Activated T-cell treated with anti-CD3 and anti-CD28 coated beads, Interleukin-2, amount 50 U/mL, for 24 hours (primary cell): ENCODE measurements at places on chromosomes 16 and 17.

DNA sequence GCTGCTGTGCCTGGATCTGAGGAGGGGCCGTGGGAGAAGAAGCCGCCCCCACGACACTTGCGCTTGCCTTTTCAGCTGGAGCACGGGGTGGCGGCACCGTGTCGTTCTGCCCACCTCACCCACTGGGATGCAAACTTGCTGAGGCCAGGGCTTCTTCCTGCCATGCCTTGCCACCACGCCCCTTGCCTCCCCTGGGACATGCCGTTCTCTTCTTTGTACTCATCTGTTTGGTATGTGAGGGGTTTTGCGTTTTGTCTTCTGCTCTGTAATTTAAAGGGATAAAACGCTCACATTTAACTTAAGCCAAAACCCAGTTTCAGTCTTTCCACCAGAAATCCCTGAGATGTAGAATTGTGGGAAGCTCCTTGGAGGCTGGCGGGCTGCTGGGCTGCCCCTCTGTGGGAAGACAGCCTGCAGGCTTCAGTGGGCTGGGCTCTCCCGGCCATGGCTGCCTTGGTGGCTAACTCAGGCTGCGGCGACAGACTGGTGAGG lies 180.2 kb downstream of the RPTOR start:
- no peak for DNase-seq

GRCh38 chr16:65570261-65570660 lies 448.4 kb upstream of the CDH11 start:
- DNase-seq, result no peak

DNA sequence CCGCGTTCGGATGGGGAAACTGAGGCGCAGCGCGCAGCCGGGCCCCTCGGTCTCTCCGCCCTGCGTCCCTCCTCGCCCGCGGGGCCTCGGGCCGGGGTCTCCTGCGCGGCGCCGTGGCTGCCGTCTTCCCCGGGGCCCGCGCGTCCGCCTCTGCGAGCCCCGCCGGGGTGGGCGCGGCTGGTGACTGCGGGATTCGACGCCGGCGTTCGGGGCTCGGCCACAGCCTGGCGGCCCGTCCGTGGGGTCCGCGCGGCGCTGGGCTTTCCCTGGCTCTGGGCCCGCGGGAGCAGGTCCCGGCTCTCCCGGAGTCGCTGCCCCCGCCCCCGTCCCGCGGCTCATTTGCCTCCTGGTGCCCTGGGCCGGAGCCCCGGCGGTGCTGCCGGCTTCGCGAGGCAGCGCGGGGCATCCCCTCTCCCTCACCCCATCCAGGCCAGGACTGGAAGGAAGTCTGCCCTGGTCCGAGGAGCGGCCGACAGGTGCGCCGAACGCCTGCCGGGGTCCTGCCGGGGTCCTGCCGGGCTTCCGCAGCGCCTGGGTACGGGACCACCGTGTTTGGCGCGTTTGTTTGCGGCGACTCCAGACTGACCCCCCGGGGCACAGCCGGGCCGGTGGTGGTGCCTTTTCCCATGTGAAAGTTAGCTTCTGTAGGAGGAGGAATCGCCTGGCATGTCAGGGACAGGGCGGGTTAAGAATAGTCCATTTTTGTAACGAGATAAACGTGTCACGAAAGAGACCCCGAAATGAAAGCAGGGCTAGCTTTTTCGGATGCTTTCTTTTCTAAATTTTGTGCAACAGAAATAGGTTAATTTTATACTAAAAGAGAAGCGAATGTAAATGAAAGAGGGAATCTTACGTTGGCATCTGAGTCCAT lies 671 bp downstream of the CHMP6 start:
- no peak for DNase-seq

- DNase-seq, result no peak
Observed at GRCh38 chr17:1597861-1598342, 30.7 kb downstream of the SLC43A2 start.

- DNase-seq, result no peak
Observed at GRCh38 chr17:14089179-14089578, 19.9 kb downstream of the COX10 start.

- DNase-seq, result no peak
Observed at GRCh38 chr17:51087072-51087757, 33.5 kb downstream of the SPAG9 start.

DNA sequence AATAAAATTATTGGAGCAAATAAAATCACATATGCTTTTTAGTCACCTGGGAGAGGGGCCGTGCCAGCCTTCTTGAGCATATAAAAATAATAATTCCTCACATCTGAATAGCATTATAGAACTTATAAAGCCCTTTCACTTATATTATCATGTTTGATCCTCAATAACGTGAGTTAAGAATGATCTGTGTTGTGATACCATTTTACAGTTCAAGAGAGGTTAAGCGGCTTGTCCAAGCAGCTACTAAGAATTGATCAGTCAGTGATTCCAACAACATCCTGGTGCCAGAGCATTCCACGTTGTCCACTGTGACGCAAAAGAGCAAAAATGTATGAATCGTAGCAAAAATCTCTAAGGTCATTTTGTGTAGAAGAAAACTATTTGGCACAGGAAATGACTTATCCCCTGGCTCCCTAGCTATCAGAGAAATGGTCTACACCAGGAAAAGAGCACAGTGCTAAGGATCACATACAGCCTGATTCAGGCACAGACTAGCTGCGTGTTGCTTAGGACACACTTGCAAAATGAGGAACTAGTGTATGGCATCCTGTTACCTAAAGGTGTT lies 33.0 kb downstream of the ANKFN1 start:
- no peak for DNase-seq

GRCh38 chr16:15952265-15952711 lies 2.9 kb downstream of the ABCC1 start:
- DNase-seq, result no peak

- DNase-seq, result no peak
Observed at GRCh38 chr16:27289669-27290068, 21.1 kb upstream of the NSMCE1 start.

DNA sequence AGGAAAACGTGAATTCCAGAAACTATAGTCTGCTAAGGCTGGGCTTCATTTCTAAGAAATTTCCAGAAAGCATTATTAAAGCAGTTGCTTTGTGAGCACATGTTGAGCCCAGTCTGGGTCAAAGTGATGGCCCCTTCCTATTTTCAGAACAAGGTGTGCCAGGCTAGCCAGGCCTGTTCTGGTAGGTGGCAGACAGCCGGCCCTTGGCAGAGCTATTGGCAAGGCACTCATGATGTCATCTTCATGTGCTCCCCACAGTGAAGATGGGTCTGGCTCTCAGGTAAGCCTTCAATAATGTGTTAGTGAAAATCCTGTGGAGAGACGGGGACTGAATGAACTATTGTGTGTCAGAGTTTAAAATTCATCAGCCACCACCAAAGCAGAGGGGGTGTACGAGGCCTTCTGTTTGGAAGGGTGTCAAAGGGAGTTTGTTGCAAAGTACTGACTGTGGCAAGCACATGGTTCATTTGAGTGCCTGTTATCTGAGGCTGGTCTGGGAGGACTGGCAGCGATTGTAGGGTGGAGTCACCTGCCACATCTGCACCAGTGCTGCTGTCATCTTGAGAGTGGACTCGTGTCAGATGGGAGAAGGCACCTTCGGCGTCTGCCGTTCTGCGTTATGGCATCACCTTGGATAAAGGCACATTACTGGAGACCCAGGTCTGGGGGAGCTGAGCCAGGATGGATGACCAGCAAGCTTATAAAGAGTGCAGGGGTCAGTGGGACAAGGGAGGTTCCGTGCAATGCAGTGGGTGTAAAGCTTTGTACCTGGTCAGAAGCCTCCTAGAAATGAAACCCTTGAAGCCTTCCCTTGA lies 43.4 kb downstream of the KSR1 start:
- no peak for DNase-seq

GRCh38 chr17:50452630-50453300 lies 15.9 kb downstream of the CHAD start:
- DNase-seq, result no peak

DNA sequence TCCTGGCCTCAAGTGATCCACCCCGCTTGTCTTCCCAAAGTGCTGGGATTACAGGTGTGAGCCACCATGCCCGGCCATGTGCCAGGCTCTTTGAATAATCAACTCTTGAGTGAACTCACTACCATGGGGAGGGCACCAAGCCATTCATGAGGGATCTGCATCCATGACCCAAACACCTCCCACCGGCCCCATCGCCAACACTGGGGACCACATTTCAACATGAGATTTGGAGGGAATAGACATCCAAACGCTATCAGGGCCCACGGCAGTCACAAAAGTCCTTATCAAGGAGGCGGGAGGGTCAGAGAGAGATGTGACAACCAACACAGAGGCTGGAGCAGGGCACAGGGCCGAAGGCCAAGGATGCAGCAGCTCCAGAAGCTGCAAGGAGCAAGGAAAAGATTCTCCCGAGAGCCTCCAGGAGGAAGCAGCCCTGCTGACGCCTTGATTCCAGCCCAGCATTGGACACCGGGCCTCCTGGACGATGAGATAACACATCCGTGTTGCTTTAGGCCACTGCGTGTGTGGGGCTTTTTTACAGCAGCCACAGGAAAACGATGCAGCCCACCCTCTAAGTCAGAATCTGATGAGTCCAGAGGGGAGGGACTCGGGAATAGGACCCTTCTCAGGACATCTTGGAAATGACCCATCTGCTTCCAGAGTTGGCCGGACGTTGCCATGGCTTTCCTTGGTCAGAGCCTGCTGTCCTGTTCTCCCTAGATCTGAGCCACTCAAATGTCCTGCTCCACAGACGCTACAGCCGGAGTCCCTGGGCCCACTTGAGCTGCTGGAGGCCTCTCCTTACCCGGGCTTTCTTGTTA lies 47.3 kb upstream of the CMIP start:
- DNase-seq, result no peak

- no peak for DNase-seq
Observed at GRCh38 chr16:56651586-56651985, at the start of gene MT1B. TSS of gene MT1B (plus strand) at chr16:56651886. CDS start at chr16:56651954, 68 bp downstream.

DNA sequence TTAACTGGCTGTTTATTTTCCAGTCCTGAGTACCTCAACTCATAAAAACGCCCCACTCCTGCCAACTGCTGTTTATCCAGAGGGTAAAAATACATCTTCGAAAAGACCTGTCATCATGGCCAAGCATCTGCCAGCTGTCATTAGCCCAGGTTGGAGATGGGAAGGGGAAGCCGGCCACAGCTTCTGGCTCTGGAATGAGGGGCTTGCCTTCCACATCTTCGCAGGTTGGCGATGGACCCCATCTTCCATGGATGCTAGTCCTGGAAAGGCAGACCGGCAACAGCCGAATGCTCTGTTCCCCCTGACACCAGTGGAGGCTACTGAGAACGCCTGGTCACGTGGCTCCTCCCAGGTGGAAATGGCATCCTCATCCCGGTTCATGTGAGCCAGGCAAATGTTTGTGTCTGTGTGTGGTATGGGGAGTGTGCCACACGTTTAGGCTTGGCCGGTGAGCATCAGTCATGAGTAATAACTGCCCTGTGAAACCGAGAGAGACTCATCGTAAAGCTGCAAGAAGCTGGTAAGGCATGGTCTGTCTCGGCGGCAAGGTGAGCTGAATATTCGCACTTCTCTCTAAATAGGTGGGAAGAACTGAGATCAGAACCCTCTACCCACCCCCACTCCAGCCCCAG lies 420 bp upstream of the KRTAP17-1 start:
- DNase-seq, result no peak

DNA sequence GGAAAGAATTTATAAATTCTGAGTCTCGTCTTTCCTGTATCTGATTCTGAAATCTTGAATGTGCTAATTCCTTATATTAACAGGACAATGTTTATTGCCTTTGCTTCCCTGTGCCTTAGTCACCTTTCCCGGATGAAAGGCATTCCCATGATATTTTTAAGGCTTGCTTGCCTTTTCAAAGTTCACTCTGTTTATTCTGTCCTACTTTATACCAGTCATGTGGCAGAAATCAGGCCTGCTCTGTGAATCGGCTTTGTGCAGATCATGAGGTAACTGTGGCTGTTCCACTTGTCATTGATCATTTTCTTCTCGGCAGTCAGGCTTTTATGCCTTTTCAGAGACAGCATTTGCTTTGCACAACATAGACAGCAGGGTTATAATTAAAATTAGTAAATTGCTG lies 28.8 kb upstream of the ABCC11 start:
- no peak for DNase-seq

- peak; percentile 83 for DNase-seq
Observed at GRCh38 chr17:63998050-63998720, at the start of gene PRR29. TSS of gene PRR29 (plus strand) at chr17:63998351. CDS start at chr17:63998365, 14 bp downstream.

GRCh38 chr17:59753522-59754467 lies 46.3 kb downstream of the VMP1 start:
- no peak for DNase-seq

DNA sequence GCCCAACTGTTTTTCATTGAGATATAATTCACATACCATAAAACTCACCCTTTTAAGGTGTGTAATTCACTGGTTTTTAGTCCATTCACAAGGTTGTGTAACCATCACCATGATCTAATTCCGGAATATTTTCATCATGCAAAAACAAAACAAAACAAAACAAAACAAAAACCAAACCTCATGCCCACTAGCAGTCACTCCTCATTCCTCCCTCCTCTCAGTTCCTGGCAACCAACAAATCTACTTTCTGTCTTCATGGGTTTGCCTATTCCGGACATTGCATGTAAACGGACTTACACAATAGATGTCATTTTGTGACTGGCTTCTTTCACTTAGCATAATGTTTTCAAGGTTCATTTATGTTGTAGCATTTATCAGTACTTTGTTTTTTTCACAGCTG lies 4.5 kb upstream of the NOD2 start:
- DNase-seq, result no peak

GRCh38 chr16:23423496-23424049 lies 29.4 kb downstream of the COG7 start:
- DNase-seq, result no peak

DNA sequence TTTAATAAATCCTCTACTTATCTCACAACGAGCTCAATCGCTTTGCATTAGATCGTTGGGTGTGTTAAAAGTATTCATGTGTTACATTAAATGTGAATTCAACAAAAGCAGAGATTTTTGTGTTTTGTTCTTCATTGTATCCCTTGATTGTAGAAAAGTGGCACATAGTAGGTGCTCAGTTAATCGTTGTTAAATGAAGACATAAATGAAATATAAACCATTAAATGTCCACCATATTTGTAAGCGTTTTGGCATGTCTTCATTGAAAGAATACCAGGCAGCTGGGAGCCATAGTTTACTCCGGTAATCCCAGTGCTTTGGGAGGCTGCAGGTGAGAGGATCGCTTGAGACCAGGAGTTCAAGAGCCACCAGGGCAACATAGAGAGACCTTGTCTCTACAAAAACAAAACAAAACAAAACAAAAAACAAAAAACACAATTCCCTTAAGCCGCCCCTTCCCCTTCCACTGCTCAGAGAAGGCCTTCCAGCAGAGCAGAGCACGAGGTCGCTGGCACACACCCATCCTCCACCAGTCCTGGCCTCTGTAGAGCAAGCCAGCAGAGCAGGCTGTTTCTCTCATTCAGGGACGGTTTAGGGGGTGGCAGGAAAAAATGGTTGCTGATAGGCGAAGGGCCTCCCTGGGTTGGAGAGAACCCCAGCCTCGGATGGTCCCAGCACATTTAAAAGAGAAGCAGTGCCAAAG lies 673 bp upstream of the CHD9 start:
- no peak for DNase-seq
